ENCODE measurements at places on chromosomes 2 and 18. TPM values are rescaled to one million over a fixed set of nuclear protein-coding genes. Genes with fewer than 3 reads are reported as not detected.

The EFR3B gene
- total RNA-seq: 72.9 TPM

The HOXD3 gene
- total RNA-seq: not detected

The MLPH gene
- total RNA-seq: 0.69 TPM

The EML4 gene
- total RNA-seq: 42.2 TPM

The CXCR1 gene
- total RNA-seq: not detected

The SLC16A14 gene
- 66.9 TPM for total RNA-seq
